ENCODE measurements at places on chromosomes 11 and 22. TPM values are rescaled to one million over a fixed set of nuclear protein-coding genes. Genes with fewer than 3 reads are reported as not detected.

DNA sequence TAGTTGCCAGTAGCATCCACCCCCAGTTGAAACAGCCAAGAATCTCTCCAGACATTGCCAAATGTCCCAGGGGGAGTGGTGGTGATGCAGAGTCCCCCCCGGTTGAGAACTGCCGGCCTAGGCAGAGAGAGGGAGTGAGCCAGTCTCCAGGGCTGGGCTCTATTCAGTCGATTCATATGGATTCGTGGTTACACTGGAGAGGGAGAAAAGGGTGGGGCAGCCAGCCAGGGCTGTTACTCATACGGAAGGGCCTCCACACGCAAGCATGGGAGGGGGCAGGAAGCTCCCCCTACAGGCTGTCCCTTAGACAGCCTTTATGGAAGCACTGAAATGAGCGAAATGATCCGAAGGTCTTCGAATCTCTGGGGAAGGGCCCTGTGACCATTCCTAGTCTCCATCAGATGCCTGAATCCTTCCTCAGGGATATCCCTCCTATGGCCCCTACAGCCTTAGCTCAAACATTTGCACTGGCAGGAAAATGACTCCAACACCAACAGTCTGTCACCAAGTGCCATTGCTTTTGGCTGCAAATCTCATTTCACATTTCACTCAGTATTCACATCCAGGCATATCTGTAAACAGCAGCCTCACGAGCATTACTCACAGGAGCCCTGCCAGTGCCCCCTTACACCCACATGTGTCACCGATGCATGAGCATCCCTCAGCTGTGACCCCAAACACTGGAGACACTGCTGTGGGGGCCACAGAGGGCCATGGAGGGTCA, 18.4 kb upstream of the TLCD5 start:
- DNase-seq = peak; percentile 76

The CCDC89 gene
- total RNA-seq = 5.8 TPM

GRCh38 chr11:128630367-128631230, 43.2 kb upstream of the ETS1 start:
- peak; percentile 69 for DNase-seq

- DNase-seq = no peak
Observed at GRCh38 chr11:102097186-102097585, 13.1 kb upstream of the YAP1 start.

GRCh38 chr22:49508561-49508960, 319.1 kb downstream of the BRD1 start:
- no peak for DNase-seq

- DNase-seq = peak; percentile 30
Observed at GRCh38 chr11:87036756-87037449, 831 bp upstream of the TMEM135 start.

The DDI1 gene
- total RNA-seq = not detected

The DSCAML1 gene
- total RNA-seq = 10.1 TPM

DNA sequence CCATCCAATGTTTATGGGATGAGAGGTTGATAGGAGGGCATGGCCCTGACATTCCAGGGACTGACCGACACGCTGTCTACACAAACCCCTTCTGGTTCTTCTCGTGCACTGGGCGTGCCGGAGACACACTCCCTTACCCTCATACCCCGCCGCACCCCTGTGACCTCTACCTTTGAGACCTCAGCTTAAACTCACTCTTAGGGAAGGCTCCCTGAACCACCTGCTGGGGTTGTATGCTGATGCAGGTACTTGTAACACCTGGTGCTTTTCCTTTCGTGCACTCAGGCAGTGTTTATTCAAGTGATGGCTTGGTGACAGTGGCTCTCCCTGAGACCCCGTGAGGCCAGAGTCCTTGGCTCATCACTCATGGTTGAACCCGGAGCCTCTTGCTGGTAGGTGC, 12.0 kb downstream of the PPARA start:
- no peak for DNase-seq

GRCh38 chr11:23283666-23284065, 423.4 kb upstream of the CCDC179 start:
- no peak for DNase-seq

DNA sequence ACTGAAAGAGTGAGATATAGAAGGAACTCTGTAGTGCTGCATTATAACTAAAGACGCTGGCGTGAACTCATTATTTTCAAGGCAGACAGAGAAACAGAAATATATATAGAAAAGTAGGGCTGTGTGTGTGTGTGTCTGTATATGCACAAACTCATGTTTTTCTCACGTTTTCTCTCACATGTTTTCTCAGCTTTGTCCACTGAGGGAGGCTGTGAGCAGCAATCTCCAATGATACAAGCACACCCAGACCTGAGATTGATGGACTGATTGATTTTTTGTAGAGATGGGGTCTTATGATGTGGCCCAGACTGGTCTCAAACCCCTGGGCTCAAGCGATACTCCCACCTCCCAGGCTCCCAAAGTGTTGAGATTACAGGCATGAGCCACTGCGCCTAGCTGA, 122.5 kb downstream of the SERGEF start:
- no peak for DNase-seq

The LARGE2 gene
- 1.2 TPM for total RNA-seq

DNA sequence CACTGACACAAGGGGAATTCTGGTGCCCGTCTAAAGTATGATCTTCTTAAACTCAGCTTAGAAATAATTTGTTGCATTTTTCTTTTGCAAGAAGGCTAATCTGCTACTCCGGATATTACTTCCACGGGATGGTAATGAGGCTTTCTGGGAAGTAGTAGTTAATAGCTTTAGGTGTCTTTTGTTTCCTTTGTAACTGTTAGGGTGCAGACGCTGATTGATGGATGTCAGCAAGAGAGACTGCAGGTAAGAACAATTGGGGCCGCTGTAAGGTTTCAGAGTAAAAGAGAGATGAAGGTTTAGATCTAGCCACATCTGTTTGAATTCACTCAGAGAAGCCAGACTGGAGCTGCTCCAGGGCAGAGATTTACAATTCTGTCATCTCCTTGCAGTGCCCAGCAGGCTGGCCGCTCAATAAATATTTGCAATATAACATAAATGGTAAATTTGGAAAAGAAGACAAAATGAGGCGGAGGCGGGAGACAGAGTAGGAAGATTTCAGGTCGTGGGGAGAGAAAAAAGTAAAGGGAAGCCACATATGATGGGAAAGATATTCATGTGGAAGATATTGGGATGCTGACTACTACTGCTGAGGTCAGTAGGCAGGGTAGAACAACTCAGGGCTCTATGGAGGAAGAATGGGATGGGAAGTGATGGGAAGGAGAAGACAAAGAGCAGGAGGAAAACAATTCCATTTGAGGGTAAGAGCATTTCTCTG, 320.5 kb downstream of the AASDHPPT start:
- DNase-seq = no peak

The SHISAL1 gene
- total RNA-seq = 0.05 TPM

- DNase-seq = no peak
Observed at GRCh38 chr11:31806186-31806927, 4.8 kb downstream of the PAX6 start.

- DNase-seq = peak; percentile 45
Observed at GRCh38 chr11:133064152-133064877, 468.0 kb downstream of the OPCML start.

- DNase-seq = peak; percentile 4
Observed at GRCh38 chr11:28727254-28727653, 619.1 kb downstream of the METTL15 start.

The GGTLC2 gene
- not detected for total RNA-seq

The CD59 gene
- total RNA-seq = 725 TPM

DNA sequence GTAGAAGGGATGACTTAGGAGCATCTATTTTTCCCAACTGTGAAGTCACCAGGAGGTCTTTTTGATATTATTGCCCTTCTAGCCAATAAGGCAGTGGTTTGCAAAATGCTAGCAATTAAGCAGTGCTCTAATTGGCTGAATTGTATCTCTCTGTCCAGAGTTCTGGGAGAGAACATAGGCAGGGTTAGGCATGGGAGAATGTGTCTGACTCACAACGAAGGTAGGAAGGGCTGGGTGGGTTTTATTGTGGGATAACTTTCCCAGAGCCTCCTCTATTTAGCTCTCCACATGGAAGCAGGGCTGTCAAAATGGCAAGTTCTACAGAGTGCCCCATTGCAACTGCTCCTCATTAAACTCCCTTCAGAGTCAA, 415.9 kb upstream of the CADM1 start:
- peak; percentile 78 for DNase-seq

DNA sequence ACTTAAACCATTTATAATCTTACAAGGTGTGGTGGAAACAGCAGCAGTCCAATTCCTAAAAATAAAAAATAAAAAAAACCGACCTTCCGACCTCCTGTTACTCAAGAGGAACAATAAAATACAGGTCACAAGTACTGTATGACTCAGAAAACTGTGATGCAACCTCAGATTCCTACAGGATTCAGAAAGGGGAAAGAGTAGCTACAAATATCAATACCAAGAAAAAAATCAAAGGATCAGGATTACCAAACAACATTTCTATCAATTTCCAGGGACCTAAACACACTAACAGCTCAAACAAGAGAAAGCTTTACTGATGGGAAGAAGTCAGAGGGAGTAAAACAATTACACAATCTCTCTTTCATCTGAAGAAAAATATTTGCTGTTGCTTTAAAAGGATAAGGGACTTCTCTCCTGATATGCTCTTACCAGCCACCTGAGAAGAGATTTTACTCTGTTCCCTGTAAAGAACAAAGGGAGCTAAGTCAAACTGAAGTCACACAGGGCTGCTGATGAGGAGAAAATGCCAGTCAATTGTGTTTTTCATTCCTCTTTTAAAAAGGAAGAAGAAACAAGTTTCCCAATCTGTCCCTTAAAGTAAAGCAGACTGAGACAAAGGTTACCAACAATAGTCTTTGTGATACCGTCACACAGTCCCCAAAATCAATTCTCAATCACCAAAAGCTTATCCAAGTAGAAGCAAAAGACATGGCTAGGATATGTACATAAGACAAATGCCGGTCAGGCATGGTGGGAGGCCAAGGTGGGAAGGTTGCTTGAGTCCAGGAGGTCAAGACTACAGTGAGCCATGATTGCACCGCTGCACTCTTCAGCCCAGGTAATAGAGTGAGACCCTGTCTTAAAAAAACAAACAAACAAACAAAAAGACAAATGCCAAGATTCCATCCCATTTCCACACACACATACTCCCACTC, 39.3 kb downstream of the AMBRA1 start:
- peak; percentile 97 for DNase-seq

GRCh38 chr22:35972559-35972958, 56.1 kb downstream of the RBFOX2 start:
- no peak for DNase-seq

DNA sequence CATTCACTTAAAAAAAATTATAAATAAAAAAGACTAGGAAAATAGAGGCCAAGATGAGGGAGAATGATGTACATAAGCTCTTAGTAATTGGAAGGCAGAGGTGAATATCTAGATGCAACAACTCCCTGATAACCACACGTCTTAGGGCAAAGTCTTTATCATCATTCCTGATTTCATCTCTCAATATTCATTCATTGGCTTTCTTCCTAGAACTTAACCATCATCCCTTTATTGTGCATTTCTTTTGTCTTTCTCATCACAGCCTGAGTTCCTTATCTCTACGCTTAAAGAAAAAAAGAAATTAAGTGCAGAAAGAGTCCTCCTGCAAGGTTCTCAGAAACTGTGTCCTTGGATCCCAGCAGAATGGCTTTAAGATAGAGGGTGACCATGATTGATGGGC, 23.2 kb upstream of the FLI1 start:
- DNase-seq = no peak

The OR5D16 gene
- not detected for total RNA-seq

GRCh38 chr22:38012604-38013072, 28.3 kb upstream of the SOX10 start:
- DNase-seq = no peak

GRCh38 chr11:103958475-103959215, 77.8 kb upstream of the DDI1 start:
- DNase-seq = no peak

DNA sequence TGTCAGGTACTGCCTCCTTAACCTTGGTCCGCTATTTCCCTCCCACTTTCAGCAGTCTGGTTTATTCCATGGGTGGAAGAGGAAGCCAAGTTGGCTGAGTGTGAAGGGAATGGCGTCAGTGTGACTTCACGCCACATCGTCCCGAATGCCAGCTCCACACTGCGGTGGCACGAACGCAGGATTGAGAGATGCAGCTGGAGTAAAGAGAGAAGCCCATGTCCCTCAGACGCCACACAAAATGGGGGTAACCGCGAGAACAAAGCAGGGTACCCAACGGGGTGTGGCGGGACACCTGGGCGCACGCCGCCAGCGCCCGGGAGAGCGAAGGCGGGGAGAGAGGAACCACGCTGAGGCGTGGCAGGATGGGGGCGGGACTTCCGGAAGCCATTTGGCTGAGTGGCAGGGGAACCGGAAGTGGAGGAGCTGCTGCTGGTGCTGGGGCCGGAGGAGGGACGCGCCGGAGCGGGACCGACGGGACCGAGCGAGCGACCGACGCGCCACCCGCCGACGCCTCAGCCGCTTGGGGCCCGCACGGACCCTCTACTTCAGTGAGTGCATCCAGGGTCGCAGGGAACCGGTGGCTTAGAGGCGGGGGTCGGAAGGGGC, at the start of gene PAFAH1B2:
Gene PAFAH1B2 (plus strand): TSS at position 417 of the 606 bp plus-strand sequence. CDS start 8,161 bp downstream, outside the sequence.
- peak; percentile 81 for DNase-seq

GRCh38 chr11:57083641-57084385, 95.1 kb downstream of the OR5AK2 start:
- no peak for DNase-seq

The CELSR1 gene
- 151 TPM for total RNA-seq

GRCh38 chr11:35990170-35990569, 46.3 kb downstream of the LDLRAD3 start:
- no peak for DNase-seq

The MS4A12 gene
- total RNA-seq = not detected

DNA sequence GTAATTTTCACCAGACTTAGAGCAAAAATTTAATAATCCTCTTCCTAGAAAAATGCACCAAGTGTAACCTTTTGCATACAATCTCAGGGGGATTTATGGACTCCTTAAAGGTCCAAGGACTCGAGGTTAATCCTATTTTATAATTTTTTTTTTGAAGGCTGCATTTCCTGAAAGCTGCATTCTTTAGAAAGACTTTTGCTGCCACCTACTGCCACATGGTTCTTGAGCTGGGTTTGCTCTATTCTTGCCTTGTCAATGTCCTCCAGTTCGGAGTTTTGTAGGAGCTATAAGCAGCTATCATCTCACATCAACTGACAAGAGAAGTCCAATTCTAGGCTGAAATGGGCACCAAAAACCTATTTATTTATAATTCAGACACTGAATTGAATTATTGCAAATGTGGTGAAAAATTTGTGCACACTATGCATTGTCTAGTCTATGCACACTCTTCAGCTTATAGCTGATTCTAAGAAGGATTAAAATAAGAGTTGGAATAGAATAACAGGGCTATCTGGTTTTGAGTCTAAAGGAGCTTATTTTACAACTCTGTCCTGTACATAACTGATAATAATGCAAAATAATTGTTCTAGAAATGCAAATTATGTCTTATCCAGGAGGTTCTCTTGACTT, 31.3 kb downstream of the TRAF6 start:
- DNase-seq = peak; percentile 58

The BATF2 gene
- total RNA-seq = 1.1 TPM

- no peak for DNase-seq
Observed at GRCh38 chr22:43377896-43378704, 33.7 kb upstream of the MPPED1 start.
